ENCODE measurements at places on chromosomes 3 and 15. TPM values are rescaled to one million over a fixed set of nuclear protein-coding genes. Genes with fewer than 3 reads are reported as not detected.

DNA sequence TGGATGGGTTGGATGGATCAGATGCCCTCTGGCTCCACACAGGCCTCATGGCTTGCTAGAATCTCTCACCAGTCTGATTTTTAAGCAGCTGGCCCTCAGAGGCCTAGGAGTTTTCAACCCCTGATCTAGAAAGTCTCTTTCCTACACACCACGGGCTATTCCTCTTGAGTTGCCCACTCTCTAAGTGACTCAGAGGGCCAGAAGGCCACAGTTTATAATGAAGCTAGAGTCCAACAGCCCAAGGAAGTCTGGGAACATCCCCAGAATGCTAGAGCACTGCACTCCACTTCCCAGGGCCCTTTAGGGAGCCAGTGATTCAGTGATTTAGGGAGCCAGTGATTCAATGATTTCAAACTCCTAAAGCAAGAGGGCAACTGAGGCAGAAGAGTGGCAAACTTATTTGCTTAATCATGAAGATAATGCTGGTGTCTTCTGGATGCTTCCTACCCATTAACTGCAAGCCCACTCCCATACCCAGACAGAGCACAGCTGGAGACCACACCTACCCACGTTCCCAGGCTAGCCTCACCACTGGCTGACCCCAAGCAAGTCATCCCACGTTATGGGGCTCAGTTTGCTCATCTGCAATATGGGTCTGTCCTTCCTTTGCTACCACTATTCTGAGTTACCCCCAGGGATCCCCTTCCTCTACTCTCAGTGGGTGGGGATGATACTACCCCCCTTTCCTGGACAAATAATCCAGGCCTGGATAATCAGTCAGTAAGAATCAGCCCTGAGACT is 36.7 kb downstream of the ABTB1 start:
- no peak for DNase-seq

GRCh38 chr3:37537914-37538691 is 323.6 kb upstream of the CTDSPL start:
- DNase-seq = no peak

DNA sequence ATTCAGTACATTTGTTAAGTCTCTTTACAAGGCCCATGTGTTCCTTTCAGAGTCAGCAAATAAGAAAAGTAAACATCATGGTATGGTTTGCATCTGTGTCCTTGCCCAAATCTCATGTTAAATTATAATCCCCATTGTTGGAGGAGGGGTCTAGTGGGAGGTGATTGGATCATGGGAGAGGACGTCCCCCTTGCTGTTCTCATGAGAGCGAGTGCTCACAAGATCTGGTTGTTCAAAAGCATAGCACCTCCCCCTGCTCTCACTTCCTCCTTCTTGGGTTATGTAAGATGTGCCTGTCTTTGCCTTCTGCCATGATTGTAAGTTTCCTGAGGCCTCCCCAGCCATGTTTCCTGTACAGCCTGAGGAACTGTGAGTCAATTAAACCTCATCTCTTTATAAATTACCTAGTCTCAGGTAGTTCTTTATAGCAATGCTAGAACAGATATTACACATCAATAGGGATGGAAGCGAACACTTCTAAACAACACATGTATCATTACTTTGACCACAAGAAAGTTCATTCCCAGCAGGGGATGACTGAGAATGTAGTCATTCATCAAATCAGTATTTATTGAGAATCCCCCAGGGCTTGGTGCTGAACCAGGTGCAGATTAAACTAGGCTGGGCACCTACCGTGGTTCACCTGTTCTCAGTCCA is 4.1 kb downstream of the EFCAB12 start:
- DNase-seq = no peak

DNA sequence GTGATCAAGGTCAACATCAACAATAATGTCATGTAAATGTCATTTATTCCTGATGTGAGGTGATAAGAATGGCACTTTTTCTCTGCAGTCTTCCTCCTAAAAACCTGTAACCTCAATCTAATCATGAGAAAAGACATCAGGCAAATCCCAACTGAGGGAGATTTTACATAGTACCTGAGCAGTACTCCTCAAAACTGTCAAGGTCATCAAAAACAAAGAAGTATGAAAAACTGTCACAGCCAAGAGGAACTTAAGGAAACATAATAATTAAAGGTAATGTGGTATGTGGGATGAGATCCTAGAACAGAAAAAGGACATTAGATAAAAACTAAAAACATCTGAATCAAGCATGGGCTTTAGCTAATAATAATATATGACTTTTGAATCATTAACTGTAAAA is 140.9 kb upstream of the GRM7 start:
- no peak for DNase-seq

- DNase-seq = no peak
Measured at GRCh38 chr3:58623961-58624360, 42.6 kb downstream of the FAM3D start.

GRCh38 chr3:161415506-161416231 is 44.4 kb upstream of the SPTSSB start:
- no peak for DNase-seq

Gene EFCAB12
- total RNA-seq = 0.28 TPM

Gene PPP2R3A
- total RNA-seq = 71.9 TPM
